ENCODE measurements at places on chromosomes 5 and 9.

DNA sequence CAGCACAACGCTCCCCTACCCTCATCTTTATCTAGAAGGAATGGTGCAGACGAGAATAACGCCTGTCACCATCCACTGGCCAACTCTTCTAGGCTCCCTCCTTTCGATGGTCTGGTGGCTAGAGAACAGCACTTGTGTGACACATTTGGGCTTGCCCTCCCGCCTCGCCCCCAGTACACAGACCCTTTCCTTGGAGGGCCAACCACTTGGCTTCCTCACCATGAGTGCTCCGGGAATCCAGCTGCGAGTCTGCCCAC, 1.4 kb downstream of the GNAQ start:
- peak; percentile 19 for DNase-seq

GRCh38 chr5:66633754-66634153, 37.6 kb downstream of the MAST4 start:
- no peak for DNase-seq

DNA sequence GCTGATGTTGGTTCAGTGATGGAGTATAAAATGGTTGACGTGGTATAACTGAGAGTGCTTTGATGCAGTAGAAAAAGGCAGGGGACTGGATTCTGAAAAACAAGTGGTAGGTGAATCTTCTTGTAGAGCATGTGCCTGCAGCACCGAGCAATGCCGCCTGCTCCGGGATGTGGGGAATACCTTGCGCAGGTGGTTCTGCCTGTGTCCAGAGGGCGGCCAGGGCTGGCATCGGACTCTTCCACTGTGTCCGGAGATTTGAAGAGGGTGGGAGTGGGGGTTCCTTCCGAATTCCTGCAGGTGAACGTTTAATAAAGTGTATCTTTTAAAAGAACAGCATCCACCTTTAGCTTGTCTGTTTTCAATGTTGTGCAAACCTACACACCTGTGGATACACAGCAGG, 238.0 kb downstream of the FANCC start:
- no peak for DNase-seq

DNA sequence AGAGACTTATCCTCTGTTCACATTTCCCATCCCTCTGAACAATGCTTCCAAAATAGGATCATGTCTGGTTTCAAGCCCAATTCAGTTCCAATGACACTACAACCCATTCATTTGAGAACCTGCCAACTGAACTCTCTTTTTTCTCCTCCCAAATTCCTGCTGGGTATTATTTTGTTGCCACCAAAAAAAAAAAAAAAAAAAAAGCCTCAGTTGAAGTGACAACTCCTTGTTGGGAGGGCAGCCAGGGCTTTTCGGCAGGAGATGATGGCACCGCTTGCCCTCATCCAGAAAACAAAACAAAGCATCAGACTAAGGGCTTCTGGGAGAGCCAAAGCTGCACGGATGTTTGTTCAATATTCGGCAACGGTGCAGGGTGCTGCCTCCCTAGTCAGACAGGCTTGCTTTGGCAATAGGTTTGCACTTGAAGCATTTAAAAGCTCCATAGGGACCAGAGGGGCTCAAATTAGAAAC, 30.6 kb upstream of the TRIM32 start:
- DNase-seq, result no peak

GRCh38 chr5:176853151-176853778, 42.9 kb downstream of the UNC5A start:
- no peak for DNase-seq

DNA sequence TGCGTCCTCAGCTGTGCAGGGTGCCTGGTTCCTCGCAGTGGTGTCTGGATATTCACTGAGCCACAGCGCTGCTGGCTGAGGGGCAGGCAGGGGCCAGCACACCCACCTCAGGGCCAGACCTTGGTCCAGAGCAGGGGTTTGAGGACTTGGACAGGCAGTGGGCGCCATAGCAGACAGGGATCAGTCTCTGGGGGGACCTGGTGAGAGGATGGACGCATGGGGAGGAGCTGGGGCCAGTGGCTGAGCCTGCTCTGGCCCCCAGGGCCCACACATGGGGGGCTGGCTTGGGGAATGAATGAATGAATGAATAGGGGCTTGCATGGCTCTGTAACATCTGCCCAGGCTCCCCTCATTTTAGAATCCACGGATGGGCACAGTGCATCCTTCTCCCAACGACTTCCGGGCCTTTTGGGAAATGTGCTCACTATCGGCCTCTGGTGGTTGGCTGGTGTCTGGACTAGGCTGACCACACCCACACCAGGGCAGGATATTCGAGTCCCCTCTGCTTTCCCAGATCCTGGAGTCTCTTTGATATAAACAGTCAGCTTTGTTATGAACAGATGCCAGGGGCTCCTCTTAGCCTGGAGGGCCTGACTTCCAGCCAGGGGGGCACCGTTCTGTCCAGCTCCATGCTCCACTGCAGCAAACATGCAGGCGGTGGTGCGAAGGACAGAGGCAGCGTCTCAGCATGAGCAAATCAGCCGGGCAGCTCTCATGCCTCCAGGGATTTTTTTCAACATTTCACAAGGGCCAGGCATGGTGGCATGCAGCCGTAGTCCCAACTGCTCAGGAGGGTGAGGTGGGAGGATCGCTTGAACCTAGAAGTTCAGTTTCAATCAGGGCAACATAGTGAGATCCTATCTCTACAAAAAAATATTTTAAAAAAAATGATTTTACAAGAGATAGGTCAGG, 62.6 kb downstream of the NEK6 start:
- DNase-seq, result peak; percentile 57
